ENCODE measurements at places on chromosomes 11 and 22.

DNA sequence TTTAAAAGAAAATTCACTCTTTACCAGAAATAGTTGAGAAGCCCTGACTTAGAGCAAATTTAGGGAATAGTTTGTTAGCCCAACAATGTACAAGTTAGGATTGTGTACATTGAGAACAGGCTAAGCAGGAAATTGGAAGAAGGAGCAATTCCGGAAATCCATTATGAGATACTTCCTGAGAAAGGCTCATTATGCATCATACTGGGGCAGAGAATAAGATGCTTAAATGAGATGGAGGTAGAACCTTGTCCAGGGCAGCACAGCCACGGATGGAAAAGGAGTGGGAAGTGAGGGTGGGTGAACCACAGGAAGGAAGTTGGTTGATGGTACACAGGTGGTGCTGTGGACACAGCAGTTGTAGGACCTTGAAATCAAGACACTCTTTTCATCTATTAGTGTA, 180.2 kb downstream of the PGR start:
- no peak overlapping the region for H3K27ac ChIP-seq
- no peak overlapping the region for H3K4me3 ChIP-seq
- H3K27me3 ChIP-seq = no peaks in the 10 kb centered on the region
- H3K36me3 ChIP-seq = no peaks in the 10 kb centered on the region
- no peak for DNase-seq

GRCh38 chr11:124961972-124962609, 8.1 kb downstream of the CCDC15 start:
- no peak overlapping the region for H3K4me3 ChIP-seq
- H3K36me3 ChIP-seq = no peaks in the 10 kb centered on the region
- DNase-seq = no peak
- no peaks in the 10 kb centered on the region for H3K4me1 ChIP-seq
- H3K27ac ChIP-seq = no peak overlapping the region

- H3K4me1 ChIP-seq = no peaks in the 10 kb centered on the region
- peaks cover 3% of the 10 kb centered on the region for H3K27me3 ChIP-seq
- DNase-seq = no peak
- no peaks in the 10 kb centered on the region for H3K36me3 ChIP-seq
Measured at GRCh38 chr11:45546366-45546765, 119.1 kb downstream of the CHST1 start.

DNA sequence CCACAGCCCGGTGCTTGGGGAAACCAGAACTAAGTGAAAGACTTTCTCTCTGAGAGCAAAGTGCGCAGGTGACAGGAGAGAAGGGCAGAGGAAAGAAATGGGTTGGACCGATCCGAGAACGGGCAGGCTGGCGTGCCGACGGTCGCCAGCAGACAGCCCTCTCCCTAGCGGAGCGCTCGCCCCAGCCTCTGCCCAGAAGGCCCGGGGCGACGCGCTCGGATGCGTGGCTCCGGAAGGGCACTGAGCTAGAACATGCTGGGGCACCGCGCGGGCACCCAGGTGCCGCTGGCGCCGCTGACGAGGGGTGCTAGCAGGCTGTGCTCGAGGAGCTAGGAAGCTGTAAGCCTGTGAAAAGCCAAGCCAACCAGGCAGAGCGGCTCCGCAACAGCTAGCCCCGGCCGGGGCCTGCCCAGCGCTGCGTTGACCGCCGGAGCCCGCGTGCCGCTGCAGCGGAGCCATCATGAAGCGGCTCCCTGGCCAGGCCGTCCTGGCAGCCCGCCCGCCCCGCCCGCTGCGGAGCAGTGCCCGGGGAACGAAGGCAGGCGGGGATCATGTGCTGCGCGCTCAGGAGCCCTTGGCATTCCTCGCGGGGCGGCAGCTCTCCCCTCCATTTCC, 22.1 kb upstream of the RRAS2 start:
- no peak for DNase-seq
- no peaks in the 10 kb centered on the region for H3K27me3 ChIP-seq
- no peaks in the 10 kb centered on the region for H3K36me3 ChIP-seq
- H3K27ac ChIP-seq = peak overlapping the region; percentile 82

- peaks cover 4% of the 10 kb centered on the region for H3K36me3 ChIP-seq
- H3K27ac ChIP-seq = no peak overlapping the region
- H3K4me3 ChIP-seq = no peak overlapping the region
- H3K4me1 ChIP-seq = no peaks in the 10 kb centered on the region
- no peak for DNase-seq
Measured at GRCh38 chr11:111819829-111820237, 51.5 kb downstream of the ALG9 start.

GRCh38 chr11:8656291-8656690, 26.2 kb downstream of the TRIM66 start:
- no peak for DNase-seq
- H3K4me1 ChIP-seq = no peaks in the 10 kb centered on the region
- H3K27ac ChIP-seq = no peak overlapping the region
- no peaks in the 10 kb centered on the region for H3K36me3 ChIP-seq
- H3K4me3 ChIP-seq = no peak overlapping the region
- H3K27me3 ChIP-seq = no peaks in the 10 kb centered on the region

DNA sequence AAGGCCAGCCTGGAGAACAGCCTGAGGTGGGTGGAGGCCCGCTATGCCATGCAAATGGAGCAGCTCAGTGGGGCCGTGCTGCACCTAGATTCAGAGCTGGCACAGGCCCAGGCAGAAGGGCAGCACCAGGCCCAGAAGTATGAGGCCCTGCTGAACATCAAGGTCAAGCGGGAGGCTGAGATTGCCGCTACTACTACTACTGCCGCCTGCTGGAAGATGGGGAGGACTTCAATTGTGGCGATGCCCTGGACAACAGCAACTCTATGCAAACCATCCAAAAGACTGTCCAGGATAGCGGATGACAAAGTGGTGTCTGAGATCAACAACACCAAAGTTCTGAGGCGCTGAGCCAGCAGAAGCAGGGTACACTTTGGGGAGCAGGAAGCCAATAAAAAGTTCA, 3.1 kb upstream of the TMEM218 start:
- H3K36me3 ChIP-seq = no peaks in the 10 kb centered on the region
- no peaks in the 10 kb centered on the region for H3K27me3 ChIP-seq
- H3K27ac ChIP-seq = no peak overlapping the region
- no peak for DNase-seq
- no peak overlapping the region for H3K4me3 ChIP-seq
- peaks cover 6% of the 10 kb centered on the region for H3K4me1 ChIP-seq

DNA sequence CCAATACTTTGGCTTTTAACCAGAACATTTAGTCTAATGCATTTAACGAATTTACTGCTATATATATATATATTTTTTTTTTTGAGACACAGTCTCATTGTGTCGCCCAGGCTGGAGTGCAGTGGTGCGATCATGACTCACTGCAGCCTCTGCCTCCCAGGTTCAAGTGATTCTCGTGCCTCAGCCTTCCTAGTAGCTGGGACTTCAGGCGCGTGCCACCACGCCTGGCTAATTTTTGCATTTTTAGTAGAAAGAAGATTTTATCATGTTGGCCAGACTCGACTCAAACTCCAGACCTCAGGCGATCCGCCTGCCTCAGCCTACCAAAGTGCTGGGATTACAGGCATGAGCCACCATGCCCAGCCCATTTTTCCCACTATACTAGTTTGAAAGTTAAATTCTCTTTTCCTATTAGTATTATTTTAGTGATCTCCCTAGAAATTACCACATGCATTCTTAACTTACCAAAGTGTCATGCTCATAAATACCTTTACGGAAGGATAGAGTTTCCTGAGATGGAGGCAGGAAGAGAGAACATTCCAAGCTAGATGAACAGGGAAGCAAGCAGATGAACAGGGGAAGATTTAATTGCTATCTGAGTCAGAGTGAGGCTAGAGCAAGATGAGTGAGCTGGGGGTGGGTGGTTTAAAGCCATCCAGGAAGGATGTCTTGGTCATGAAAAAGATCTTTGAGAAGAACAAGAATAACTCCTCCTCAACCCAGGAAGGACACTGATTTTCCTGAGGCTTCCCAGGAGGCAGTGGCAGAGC, 4.4 kb upstream of the PGAP2 start:
- H3K4me3 ChIP-seq = no peak overlapping the region
- no peak for DNase-seq
- no peaks in the 10 kb centered on the region for H3K36me3 ChIP-seq
- H3K27me3 ChIP-seq = no peaks in the 10 kb centered on the region
- H3K27ac ChIP-seq = no peak overlapping the region

- H3K36me3 ChIP-seq = no peaks in the 10 kb centered on the region
- H3K4me3 ChIP-seq = no peak overlapping the region
- no peaks in the 10 kb centered on the region for H3K27me3 ChIP-seq
- H3K27ac ChIP-seq = no peak overlapping the region
- no peak for DNase-seq
Measured at GRCh38 chr22:45230026-45230721, 10.5 kb downstream of the KIAA0930 start.

- no peaks in the 10 kb centered on the region for H3K27me3 ChIP-seq
- no peaks in the 10 kb centered on the region for H3K36me3 ChIP-seq
- H3K27ac ChIP-seq = no peak overlapping the region
- H3K4me1 ChIP-seq = no peaks in the 10 kb centered on the region
- DNase-seq = no peak
Measured at GRCh38 chr11:119880143-119880542, 151.1 kb upstream of the NECTIN1 start.

- no peaks in the 10 kb centered on the region for H3K27me3 ChIP-seq
- H3K4me1 ChIP-seq = no peaks in the 10 kb centered on the region
- H3K4me3 ChIP-seq = peak within 1 kb of the TSS; percentile 83
- no peaks in the 10 kb centered on the region for H3K36me3 ChIP-seq
- H3K27ac ChIP-seq = peak within 1 kb of the TSS; percentile 61
- peak; percentile 11 for DNase-seq
Measured at GRCh38 chr11:17351510-17352176, at the start of gene NCR3LG1. TSS of gene NCR3LG1 (plus strand) at chr11:17351800. CDS start at chr11:17351970, 170 bp downstream.

DNA sequence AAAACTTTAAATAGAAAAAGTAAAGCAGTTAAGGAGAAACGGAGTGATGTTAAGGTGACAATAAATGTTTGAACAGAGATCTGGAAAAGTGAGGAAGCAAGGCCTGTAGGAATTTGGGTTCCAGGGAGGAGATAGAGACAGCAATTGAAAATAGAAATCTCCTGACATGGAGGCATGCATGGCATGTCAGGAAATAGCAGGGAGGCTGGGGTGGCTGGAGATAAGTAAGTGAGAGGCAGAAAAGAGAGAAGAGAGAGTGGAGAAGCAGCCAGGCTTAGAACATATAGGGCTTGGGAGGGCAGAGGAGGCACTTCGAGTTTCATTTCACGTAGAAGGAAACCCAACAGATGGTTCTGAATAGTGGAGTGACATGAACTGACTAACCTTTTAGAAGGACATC, 185.5 kb downstream of the LRRC4C start:
- H3K4me3 ChIP-seq = no peak overlapping the region
- no peak for DNase-seq
- no peaks in the 10 kb centered on the region for H3K27me3 ChIP-seq
- H3K36me3 ChIP-seq = no peaks in the 10 kb centered on the region
- H3K4me1 ChIP-seq = no peaks in the 10 kb centered on the region

DNA sequence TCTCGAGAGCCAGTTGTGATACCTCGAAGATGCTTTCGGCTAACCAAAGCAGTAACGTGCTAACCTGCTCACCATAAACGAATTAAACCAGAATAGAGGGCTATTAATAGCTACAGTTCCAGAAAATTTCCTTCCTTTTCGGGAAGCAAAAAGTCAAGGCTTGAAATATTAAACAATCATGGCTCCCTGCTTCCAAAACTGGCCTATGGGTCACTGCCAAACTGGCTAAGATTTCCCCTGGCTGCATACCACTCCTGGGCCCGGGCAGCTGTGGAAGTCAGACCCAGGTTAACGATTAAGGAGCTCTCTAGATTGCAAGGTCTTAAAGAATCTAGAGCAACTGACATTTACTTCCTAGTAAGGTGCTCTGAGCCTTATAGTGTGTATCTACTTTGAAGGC, 1.7 kb downstream of the AMOTL1 start:
- peaks cover 12% of the 10 kb centered on the region for H3K4me1 ChIP-seq
- H3K27me3 ChIP-seq = no peaks in the 10 kb centered on the region
- H3K36me3 ChIP-seq = no peaks in the 10 kb centered on the region
- peak overlapping the region; percentile 92 for H3K4me3 ChIP-seq
- DNase-seq = no peak

GRCh38 chr11:86034710-86035109, 34.2 kb downstream of the PICALM start:
- no peak overlapping the region for H3K27ac ChIP-seq
- H3K4me3 ChIP-seq = no peak overlapping the region
- no peaks in the 10 kb centered on the region for H3K36me3 ChIP-seq
- no peaks in the 10 kb centered on the region for H3K27me3 ChIP-seq

- no peaks in the 10 kb centered on the region for H3K36me3 ChIP-seq
- no peak overlapping the region for H3K4me3 ChIP-seq
- no peak for DNase-seq
- no peaks in the 10 kb centered on the region for H3K4me1 ChIP-seq
- no peaks in the 10 kb centered on the region for H3K27me3 ChIP-seq
- no peak overlapping the region for H3K27ac ChIP-seq
Measured at GRCh38 chr11:17563231-17563646, 16.2 kb downstream of the OTOG start.

- no peak overlapping the region for H3K27ac ChIP-seq
- no peaks in the 10 kb centered on the region for H3K27me3 ChIP-seq
- no peak for DNase-seq
- no peak overlapping the region for H3K4me3 ChIP-seq
- no peaks in the 10 kb centered on the region for H3K36me3 ChIP-seq
Measured at GRCh38 chr11:91761406-91762025, 463.1 kb upstream of the FAT3 start.

DNA sequence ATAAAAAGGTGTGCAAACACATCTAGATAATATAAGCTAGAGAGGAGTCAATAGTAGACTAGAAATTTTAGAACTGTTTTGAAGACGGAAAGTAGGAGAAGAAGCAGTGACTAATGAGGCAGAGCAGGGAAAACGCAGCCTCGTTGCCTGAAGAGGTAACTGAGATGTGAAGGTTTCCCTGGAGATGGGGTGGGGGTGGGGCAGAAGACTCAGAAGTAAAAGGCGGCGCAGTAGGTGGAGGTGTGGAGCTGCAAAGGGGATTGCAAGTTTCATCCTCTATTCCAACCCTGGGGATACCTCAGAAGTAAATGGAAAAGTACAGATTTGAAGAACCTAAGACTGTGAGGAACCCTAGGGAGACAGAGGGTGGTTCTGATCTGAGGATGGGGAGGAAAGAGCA, 109.5 kb downstream of the TMPRSS5 start:
- H3K36me3 ChIP-seq = no peaks in the 10 kb centered on the region
- no peak overlapping the region for H3K4me3 ChIP-seq
- H3K4me1 ChIP-seq = no peaks in the 10 kb centered on the region
- DNase-seq = no peak
- H3K27ac ChIP-seq = no peak overlapping the region

All from thoracic aorta (tissue), 2 donors.